Left renal cortex interstitium (tissue), 4 donors: ENCODE measurements at places on chromosomes 4 and X. TPM values are rescaled to one million over a fixed set of nuclear protein-coding genes. Genes with fewer than 3 reads are reported as not detected.

DNA sequence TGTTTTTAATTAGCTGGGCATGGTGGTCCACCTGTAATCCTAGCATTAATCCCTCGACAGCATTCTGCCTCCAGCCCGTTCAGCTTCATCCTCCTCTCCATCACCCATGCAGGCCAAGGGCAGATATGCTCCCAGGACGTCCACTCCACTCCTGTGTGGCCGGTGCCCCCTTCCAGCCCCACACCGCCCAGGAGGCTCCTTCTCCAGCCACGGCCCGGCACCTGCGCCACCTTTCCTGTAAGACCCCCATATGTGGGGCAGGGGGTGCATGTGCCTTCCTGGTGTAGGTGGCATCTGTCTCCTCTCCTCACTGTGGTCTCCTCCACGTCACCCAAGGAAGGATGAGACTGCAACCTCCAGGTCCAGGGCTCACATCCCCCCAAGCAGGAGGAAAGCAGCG is 57.0 kb upstream of the MXD4 start:
- DNase-seq, result no peak

The FAM9C gene
- 0.43 TPM for polyA plus RNA-seq

GRCh38 chr4:9987749-9988362 is 33.4 kb downstream of the SLC2A9 start:
- DNase-seq, result no peak

DNA sequence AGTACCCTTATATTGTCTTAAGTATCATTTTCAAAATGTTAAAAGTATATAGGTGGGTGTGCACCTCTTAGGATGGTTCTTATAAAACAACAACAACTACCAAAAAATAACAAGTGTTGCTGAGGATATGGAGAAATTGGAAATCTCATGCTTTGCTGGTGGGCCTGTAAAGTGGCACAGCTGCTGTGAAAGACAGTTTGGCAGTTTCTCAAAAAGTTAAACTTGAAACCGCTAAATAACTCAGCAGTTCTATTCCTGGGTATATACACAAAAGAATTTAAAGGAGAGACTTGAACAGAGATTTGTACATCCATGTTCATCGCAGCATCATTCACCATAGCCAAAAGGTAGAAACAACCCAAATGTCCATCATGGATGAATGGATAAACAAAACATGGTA is 65.5 kb downstream of the HAND2 start:
- no peak for DNase-seq

GRCh38 chr4:126850286-126850685 is 782.5 kb upstream of the INTU start:
- no peak for DNase-seq

- no peak for DNase-seq
Measured at GRCh38 chrX:18833071-18833731, 125.8 kb downstream of the PPEF1 start.

GRCh38 chrX:74613370-74614092 is 893 bp downstream of the RLIM start:
- peak; percentile 23 for DNase-seq

The GRIA2 gene
- polyA plus RNA-seq, result 1.3 TPM

The CDK16 gene
- polyA plus RNA-seq, result 128 TPM

GRCh38 chr4:137181293-137181899 is 350.9 kb downstream of the PCDH18 start:
- no peak for DNase-seq

GRCh38 chrX:72126048-72126415 is 5.7 kb downstream of the RTL5 start:
- DNase-seq, result no peak

The SHROOM3 gene
- polyA plus RNA-seq, result 32.2 TPM

The KDR gene
- polyA plus RNA-seq, result 51.5 TPM

The ENPP6 gene
- polyA plus RNA-seq, result 9.8 TPM

The CNGA1 gene
- 3.2 TPM for polyA plus RNA-seq
